Activated CD4-positive, alpha-beta T cell treated with anti-CD3 and anti-CD28 coated beads for 48 hours (primary cell): ENCODE measurements at places on chromosomes 1 and 21.
A peak's percentile ranks its signal among the peaks of the same experiment; 100 is the strongest.

- no peak for DNase-seq
Measured at GRCh38 chr21:43712268-43712942, 6.5 kb upstream of the PDXK start.

- DNase-seq = no peak
Measured at GRCh38 chr21:43331962-43332828, 94.7 kb downstream of the SIK1 start.

DNA sequence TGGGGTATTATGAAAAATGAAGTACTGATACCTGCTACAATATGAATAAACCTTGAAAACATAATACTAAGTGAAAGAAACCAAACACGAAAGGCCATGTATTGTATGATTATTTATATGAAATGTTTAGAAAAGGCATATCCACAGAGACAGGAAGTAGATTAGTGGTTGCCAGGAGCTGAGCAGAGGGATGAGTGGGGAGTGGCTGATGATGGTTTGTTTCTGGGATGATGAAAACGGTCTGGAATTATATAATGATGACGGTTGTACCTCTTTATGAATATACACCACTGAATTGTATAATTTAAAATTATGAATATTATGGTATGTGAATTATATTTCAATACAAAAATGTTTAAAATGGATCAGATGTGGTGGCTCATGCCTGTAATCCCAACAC lies 63.8 kb upstream of the MPC2 start:
- no peak for DNase-seq

DNA sequence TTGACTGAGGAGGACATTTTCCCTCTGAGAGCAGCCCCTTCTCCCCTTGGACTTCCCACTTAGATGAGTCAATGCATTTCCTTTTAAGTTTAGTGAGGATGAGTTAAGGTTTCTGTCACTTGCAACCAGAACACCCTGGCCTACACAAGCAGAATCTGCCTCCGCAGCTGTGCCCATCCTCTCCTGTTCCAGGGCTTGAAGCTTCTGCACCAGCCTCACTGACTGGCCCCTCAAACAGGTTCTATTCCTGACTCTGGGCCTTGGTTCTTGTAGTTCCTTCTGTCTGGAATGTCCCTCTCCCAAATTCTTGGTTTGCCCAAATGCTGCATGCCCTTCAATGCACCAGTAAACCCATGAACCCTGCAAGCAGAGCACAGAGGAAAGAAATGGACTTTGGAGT lies 394.4 kb downstream of the PTPRU start:
- no peak for DNase-seq

DNA sequence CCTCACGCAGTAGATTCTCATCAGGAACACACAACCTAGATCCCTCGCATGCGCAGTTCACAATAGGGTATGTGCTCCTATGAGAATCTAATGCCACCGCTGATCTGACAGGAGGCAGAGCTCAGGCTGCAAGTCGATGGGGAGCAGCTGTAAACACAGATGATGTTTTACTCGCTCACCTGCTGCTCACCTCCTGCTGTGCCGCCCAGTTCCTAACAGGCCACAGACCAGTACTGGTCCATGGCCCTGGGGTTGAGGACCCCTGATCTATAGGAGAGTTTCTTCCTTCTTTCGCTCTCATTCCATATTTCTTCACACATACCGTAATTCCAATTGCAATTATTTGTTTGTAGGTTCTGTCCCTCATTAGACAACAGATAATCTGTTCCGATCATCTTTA lies 103.4 kb downstream of the CLEC20A start:
- DNase-seq = no peak

DNA sequence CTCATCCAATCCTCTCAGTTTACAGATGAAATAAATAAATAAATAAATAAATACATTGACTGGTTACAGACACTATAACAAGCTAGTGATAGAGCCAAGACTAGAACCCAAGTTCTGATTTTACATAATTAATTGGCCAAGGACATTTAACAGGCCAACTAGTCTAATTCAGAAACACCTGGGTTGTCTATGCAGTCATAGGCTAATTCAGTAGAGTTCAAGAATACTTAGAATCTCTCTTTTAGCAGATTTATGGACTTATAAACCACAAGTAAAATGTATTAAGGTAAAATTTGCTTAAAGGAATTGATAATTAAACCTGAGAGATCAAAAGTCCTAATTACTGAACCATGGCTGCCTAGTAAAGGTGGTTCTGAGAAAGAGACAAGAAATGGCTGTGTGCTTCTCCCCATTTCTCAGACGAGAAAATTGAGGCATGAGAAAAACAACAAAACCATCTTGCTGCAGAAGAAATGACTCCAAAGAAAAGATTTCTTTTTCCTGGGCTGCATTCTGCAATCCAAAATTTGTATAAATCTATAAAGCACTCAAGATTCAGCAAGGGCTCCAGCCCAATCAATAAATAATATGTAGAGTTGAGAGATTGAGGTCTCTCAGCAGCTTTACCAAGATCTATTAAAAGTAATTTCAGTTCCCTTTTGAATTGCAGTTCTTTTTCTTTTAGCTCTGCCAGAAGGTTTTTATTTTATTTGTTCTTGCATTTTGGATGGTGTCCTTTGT lies 98.3 kb downstream of the DUSP10 start:
- DNase-seq = no peak

- no peak for DNase-seq
Measured at GRCh38 chr1:162072740-162073139, 3.2 kb downstream of the NOS1AP start.

GRCh38 chr1:168431882-168432281 lies 111.9 kb downstream of the XCL2 start:
- no peak for DNase-seq

DNA sequence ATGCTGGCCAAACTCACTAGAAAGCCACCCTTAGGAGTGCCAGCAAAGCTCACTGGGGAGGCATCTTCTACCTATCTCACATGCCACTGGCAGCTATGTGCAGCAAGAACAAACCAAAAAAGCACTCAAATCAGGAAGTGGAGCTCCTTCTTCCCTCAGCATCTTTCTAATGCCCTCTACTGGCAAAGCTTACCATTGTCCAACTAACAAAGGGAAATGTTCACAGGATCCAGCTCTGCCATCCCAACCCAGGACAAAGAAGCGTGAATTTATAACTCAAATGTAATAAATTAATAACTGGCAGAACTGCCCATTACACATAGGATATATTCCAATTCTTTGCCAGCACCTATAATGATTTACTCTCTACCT lies 38.9 kb downstream of the LEPR start:
- DNase-seq = no peak

GRCh38 chr1:11486231-11487009 lies 7.5 kb downstream of the DISP3 start:
- DNase-seq = no peak

DNA sequence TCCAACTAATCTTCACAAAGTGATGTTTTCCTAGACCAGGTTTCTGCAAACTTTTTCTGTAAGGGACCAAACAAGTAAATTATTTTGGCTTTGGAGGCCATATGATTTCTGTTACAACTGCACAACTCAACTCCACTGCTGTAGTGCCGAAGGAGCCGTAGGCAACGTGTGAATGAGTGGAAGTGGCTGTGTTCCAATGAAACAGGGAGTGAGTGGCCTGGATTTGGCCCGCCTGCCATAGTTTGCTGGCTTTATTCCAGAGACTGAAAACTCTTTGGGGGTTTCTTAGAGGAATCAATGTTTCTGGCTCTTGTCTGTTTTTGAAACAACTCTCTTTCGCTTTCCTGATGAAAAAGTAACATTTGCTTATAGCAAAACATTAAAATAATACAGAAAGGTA lies 12.6 kb upstream of the ACTL8 start:
- no peak for DNase-seq

- DNase-seq = no peak
Measured at GRCh38 chr1:109192433-109192832, 21.3 kb upstream of the SARS1 start.

DNA sequence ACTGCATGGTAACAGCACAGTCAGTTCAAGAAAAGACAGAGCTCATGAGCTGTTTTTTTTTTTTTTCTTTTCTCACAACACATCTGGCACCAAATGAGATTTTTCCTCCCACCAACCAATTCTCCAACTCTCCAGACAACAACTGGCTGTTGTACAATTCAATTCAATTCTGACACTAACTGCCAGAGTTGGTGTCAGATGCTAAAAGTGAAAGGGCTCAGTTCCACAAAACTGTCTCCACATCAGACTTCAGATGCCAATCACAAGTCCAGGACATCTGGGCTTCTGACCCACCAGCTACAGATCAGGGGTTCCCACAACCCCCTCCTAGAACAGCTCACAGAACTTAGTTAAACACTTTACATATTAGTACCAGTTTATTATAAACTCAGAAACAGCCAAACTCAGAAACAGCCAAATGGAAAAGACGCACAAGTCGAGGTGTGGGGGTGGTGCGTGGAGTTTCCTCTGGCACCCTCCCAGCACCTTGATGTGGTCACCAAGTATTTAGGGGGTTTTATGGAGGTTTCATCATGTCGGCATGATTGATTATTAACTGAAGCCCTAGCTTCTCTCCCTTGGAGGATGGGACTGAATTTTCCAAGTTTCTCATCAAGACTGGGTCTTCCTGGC lies 39.2 kb upstream of the LRRC8D start:
- peak; percentile 88 for DNase-seq

- no peak for DNase-seq
Measured at GRCh38 chr1:224782281-224783000, 147.0 kb upstream of the DNAH14 start.
